Neural crest cell (in vitro differentiated cells): ENCODE measurements at places on chromosomes 2 and 18.

DNA sequence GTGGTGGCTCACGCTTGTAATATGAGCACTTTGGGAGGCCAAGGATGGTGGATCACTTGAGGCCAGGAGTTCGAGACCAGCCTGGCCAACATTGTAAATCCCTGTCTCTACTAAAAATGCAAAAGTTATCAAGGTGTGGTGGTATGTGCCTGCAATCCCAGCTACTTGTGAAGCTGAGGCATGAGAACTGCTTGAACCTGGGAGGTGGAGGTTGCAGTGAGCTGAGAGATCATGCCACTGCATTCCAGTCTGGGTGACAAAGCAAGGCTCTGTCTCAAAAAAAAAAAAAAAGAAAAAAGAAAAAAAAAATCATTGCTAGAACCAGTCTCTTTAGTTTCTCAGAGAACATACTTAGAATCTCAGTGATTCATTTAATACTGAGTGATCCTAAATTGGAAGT lies 217.1 kb downstream of the DYM start:
- no peak for DNase-seq

- no peak for DNase-seq
These were observed 1.1 kb downstream of the ROCK2 start for GRCh38 chr2:11343368-11343649.

DNA sequence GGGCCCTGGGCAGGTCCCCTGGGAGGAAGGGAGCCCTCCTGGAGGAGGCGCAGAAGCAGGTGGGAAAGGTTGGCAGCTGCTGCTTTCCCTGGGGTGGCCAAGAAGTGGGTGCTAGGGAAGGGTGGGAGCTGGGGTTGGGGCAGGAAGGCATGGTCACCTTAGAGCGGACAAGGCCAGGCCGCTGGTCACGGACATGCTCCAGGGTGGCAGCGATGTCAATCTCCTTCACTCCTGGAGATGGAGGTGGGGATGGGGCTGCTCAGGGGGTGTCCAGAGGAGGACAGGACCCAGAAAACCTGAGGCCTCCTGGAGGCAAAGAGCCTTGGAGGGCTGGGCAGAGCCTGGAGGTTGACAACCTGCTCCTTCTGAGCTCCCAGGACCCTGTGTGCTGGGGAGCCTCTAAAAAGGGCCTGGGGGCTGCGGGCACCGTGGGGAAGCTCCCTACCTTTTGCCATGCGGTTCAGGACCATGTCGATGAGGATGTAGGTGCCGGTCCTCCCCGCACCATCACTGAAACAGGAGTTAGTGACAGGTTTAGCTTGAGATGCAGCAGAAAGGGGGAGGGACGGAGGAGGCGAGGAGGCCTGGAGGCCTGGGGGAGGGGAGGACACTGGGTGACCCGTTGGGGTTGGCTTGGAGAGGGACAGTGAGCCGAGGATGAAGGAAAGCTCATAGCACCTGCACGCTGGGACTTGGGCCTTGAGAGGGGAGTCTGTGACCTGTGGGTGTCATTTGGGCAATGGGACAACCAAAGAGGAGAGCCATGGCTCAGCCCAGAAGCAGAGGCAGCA lies 11.4 kb downstream of the DNAJB2 start:
- no peak for DNase-seq

DNA sequence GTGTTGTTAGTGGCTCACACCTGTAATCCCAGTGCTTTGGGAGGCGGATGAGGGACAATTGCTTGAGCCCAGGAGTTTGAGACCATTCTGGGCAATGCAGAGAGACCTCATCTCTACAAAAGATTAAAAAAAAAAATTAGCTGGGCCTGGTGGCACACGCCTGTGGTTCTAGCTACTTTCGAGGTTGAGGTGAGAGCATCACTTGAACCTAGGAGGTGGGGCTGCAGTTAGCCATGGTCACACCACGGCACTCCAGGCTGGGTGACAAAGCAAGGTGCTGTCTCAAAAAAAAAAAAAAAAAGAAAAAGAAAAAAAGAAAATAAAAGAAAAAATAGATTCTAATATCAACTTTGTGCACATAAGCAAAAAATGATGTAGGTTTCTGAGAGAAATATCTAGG lies 1492.5 kb upstream of the TMEFF2 start:
- no peak for DNase-seq

GRCh38 chr18:5646739-5647138 lies 102.9 kb upstream of the EPB41L3 start:
- DNase-seq = no peak

GRCh38 chr2:2237563-2237962 lies 93.5 kb downstream of the MYT1L start:
- no peak for DNase-seq

DNA sequence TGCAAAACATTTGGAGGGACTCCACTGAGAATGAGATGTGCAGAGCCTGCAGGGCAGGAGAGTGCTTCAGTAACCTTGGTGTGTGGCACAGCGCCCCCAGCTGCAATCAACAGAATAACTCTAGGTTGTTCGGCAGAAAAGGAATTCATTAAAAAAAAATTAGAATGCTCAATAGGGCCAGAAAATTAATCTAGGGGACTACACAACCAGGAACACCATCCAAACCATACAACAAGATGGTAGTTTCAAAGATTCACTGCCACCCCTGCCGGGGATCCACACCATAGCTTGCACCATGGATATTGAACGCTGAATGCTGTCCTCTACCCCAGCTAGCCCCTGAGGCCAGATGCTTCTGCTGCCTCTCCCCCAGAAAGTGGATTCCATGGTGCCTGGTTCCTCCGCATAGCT lies 50.1 kb downstream of the THUMPD2 start:
- DNase-seq = peak; percentile 28

- DNase-seq = no peak
These were observed 42.3 kb downstream of the GATA6 start for GRCh38 chr18:22211657-22212056.

GRCh38 chr2:100470898-100471514 lies 724 bp downstream of the NMS start:
- peak; percentile 78 for DNase-seq

GRCh38 chr2:161135951-161136593 lies 24.2 kb upstream of the TANK start:
- no peak for DNase-seq

- no peak for DNase-seq
These were observed 1.6 kb upstream of the GPR45 start for GRCh38 chr2:105239924-105240323.

DNA sequence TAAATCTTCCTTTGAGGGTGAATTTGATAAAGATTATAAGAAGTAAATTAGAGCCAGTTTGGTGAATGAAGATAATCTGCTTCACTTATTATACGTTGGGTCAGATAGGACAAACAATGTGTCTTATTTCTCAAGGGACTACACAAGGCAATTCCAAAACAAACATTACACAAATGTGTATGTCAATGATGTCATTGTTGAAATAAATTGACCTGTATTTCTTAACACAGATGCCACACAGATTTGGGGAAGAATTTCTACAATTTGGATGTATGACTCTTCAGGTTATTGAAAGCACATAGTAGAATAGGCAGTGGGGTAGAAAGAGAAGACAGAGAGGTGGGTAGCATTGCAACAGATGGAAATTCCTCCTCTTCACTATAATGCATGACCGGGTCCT lies 6.9 kb upstream of the CRIM1 start:
- DNase-seq = no peak

GRCh38 chr2:186848873-186849578 lies at the start of gene ZSWIM2:
ZSWIM2 (minus strand) TSS chr2:186849170; CDS start chr2:186849130, 40 bp downstream.
- peak; percentile 70 for DNase-seq

GRCh38 chr2:219509780-219510511 lies 4.3 kb upstream of the ASIC4 start:
- DNase-seq = peak; percentile 67

DNA sequence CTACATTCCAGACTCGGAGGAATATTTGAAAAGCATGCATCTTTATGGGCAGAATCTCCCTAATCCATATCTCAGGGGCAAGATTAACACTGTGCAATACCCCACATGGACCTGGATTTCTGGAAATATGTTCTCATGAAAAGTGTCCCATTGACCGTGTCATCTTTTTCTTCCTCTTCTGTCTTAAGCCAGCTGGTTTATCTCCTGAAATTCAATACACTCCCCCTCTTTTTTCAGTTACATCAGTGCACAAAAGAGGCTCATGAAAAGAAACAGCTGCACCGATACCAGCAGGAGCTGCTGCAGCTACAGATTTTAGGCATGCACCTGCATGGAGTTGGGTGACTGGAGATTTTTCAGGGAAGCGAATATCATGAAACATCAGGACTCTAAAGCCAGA lies 117.2 kb downstream of the SLC4A3 start:
- no peak for DNase-seq

- DNase-seq = no peak
These were observed 284.6 kb downstream of the RNF144A start for GRCh38 chr2:7201851-7202250.

DNA sequence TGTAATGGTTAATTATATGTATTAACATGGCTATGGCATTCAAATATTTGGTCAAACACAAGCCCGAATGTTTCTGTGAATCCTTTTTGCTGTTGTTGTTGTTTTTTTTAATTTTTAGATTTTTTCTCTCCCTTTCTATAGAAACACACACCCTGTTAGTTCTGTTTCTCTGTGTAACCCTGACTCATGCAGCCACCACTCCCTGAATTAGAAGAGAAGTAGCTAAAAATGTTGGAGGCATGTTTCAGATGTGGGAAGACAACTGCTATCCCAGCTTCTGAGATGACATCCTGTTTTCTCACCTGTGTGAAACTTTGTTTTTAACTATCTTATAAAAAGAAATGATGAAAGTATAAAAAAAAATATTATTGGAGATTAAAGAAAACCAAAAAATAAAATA lies 219.6 kb upstream of the RGPD4 start:
- DNase-seq = no peak

DNA sequence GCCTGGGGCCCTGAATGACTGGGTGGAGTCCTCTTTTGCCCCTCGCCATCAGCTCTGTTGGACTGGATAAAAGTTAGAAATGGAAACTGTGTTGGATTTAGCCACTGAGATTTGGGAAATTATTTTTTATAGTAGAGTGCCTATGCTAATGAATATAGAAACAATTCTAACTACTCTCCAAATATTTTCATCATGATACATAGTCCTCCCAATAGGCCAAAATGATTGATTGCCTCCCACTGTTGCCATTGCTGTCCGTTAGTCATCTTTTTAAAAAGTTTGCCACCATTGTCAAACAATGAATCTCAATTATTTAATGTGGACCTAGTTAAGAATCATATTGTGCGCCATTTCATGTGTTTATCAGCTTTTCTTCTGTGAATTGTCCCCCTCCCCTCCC lies 417.0 kb downstream of the GALR1 start:
- no peak for DNase-seq

DNA sequence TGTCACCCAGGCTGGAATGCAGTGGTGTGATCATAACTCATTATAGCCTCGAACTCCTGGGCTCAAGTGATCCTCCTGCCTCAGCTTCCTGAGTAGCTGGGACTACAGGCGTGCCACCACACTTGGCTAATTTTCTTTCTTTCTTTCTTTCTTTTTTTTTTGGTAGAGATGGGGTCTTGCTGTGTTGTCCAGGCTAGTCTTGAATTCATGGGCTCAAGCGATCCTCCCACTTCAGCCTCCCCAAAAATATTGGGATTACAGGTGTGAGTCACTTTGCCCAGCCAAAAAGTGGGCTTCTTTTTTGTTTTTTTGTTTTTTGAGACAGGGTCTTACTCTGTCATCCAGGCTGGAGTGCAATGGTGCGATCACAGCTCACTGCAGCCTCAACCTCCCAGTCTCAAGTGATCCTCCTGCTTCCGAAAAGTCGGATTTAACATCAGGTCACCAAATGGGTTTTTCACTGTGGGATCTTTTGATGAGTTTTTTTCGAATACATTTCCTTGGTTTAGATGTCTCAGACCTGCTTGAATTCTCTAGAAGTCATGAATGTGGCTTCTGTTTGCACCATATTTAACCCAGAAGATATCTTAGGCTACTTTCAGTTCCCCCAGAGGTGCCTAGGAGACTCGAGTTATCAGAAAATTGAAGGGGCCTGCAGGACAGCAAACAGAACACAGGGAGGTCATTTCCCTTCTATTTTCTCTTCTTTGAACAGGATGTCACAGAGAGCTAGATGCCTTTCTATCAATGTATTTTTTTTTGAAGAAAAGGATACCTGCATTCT lies 8.9 kb downstream of the RAB31 start:
- no peak for DNase-seq

DNA sequence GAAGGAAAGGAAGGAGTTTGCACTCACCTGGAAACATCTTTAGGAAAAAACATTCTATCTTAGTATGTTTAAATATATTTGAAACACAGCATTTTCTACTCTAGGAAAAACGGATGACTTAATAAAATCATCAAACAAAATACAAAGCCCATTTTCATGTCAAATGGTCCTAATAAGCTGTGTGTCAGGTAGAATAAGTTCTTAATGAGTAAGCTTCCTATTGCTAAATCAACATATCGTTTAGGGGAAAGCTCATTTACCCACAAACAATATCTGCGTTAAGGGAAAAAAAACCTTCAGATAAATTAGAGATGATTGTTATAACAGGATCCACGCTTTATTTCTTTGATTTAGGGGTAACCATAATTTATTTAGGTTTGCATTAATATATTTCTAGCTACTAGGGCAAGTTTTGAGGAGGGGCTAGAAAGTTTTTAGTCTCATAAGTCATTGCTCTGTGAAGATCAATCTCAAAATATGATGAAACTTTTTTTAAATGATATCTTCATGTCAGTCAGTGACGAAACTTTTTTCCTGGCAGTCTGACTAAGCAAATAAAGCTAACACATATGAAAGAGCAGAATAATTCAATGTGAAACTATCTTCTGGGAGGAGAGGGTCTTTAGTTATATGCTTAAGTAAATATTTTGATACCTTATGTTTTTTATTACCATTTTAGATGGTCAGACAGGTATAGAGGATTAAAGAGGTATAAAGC lies 147.1 kb downstream of the WDSUB1 start:
- no peak for DNase-seq

- no peak for DNase-seq
These were observed 107.7 kb downstream of the UGGT1 start for GRCh38 chr2:128198656-128199055.

DNA sequence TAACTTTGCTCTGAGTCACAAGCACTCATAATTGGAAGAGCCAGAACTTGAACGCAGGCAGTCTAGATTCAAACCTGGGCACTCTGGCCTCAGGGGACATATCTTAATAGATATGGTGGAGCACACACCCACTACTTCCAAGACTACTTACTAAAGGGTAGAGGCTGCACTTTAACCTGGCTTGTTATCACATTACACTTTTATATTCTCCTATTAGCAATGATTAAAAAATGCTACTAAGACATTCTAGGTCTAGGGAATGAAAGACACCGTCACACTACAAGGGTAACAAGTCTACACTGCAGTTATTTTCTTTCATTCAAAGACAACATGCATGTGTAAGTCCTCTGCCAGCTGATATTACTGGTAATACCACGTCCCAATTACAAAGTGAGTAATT lies 258.8 kb downstream of the ZNF521 start:
- no peak for DNase-seq

DNA sequence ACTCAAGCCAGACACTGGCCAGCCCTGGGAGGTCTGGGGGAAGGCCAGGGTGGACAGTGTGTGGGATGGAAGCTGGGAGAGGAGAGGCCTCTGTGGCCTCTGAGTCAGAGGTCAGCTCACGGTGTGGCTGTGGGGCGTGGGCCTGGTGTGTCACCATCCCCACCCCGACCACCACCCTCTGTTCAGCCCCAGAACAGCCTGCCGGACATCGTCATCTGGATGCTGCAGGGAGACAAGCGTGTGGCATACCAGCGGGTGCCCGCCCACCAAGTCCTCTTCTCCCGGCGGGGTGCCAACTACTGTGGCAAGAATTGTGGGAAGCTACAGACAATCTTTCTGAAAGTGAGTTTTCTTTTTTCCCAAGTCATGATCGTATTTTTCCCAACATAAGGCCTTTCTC lies 110.5 kb downstream of the DYSF start:
- no peak for DNase-seq

GRCh38 chr18:1663879-1664705 lies 759.4 kb downstream of the ADCYAP1 start:
- DNase-seq = peak; percentile 72
